Stimulated activated CD8-positive, alpha-beta memory T cell treated with anti-CD3 and anti-CD28 coated beads, Interleukin-2, amount 100 ng/mL, for 48 hours (primary cell): ENCODE measurements at places on chromosomes 7 and 10.

DNA sequence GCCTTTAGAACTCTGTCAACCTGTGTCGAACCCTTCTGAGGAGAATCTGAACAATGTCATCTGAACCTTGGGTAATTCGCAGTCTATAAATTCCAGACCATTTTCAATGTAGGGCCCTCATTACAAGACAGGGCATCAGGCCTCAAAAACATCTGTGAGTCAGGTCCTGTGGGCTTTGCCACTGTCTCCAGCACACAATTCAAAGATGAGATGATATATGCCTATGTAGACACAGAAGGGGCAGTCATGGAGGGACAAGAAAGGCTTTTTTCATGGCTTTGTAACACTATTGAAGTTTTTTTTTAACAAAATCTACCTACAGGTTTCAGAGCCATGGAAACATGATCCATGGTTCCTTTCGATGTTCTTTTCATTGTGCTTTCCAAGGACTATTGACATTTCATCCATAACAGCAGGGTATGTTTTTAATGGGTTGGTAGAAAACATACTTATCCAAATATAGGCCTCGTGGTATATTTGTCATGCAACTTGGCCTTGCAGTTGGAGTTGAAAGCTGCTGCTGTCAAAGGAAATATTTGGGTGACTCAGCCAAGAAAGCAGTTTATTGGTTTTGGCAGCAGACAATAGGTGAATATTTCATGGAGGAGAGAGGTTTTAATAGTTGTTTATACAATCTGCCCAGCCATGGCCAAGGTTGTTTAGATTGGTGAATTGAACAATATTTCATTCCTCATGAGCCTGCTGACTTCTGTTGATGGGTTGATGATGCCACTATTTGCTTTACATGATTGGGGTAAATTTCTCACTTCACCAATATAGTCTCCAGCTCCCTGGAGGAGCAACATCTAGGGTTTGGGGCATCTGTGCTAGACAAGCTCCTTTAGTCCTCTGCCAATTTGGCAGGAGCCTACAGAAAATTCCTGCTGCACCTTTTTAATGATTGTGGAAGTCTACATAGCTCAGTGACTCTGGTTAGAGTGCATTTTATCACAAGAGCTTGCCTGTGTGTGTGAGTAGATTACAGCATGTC is 158.4 kb upstream of the TMEM72 start:
- no peak for DNase-seq

- no peak for DNase-seq
These were observed 6.4 kb upstream of the CYTH3 start for GRCh38 chr7:6278749-6279310.

DNA sequence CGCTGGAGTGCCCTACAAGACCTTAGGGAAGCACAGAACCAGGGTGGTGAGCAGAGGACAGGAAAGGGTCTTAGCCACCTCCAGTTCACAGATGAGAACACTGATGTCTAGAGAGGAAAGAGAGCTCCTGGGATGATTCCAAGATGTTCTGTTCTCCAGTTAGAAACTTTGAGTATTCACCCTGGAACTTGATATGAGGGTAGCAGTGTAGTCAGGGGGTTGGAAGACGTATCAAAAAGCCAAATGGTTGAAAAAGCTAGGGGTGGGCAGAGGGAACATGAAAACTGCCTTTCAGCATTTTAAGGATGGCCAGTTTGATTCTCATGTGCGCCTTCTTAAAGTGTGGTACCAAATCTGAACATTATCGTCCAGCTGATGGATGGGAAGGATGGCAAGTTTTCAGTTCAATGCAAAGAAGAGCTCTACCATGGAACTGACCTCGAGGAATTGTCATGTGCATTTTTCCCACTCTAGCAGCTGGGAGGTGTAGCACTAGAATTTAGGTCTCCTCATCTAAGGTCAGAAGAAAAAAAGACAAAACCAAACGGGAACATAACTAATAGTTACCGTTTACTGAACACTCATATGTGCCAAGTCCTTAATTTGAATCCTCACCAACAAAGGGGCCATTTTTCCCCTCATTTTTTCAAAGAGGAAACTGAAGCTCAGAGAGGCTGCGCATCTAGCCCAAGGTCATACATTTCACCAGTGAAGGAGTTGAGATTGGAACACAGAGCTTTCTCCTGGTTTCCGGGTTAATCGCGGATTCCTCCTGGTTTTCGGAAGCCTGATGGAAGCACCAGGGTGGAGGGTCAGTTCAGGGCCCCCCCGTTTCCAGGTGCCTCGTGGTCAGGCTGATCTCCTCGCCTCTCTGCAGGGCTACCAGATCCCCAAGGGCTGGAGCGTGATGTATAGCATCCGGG is 6.0 kb upstream of the CYP26A1 start:
- DNase-seq: no peak

- DNase-seq: no peak
These were observed 182.6 kb downstream of the PON1 start for GRCh38 chr7:95141755-95142154.

- DNase-seq: no peak
These were observed 62.0 kb downstream of the MYOF start for GRCh38 chr10:93420091-93420490.

DNA sequence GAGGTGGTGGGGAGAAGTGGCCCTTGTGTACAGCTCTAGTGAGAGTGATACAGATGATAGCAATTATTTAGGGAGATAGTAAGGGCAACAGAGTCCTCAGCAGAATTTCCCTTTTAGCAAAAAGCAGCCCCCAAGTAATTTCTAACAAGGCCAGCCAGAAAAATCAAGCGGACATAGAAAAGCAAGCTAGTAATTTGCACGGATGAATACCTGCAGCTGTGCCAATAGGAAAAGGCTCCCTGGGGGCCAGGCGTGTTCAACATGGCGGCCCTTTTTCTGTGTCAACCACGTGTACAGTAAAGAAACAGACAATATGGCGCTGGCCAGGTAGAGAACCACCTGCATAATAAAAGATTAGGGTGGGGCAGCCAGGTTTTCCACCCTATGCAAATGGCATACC is 7.4 kb downstream of the MCM10 start:
- no peak for DNase-seq

- DNase-seq: no peak
These were observed 871 bp downstream of the SPOCK2 start for GRCh38 chr10:72087392-72087968.

- DNase-seq: no peak
These were observed 2.9 kb upstream of the NRAP start for GRCh38 chr10:113666682-113667252.

DNA sequence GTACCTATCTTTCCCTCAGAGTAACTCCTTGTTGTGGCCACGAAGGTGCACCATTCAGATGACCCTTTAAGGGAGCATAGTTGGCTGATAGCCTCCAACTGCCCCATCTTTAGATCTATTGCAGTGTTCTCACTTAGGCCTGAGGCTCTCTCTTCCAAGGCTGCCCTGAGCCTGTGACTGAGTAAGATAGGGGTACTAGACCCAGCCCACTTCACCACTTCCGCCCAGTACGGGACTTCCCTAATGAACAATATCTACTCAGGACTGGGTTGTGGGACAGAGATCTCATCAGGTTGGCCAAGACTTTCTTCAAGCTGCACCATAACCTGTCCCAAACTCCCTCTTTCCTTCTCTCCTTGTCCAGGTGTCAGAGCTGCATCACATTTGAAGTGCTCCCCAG is 5.7 kb upstream of the GNAI1 start:
- DNase-seq: no peak

DNA sequence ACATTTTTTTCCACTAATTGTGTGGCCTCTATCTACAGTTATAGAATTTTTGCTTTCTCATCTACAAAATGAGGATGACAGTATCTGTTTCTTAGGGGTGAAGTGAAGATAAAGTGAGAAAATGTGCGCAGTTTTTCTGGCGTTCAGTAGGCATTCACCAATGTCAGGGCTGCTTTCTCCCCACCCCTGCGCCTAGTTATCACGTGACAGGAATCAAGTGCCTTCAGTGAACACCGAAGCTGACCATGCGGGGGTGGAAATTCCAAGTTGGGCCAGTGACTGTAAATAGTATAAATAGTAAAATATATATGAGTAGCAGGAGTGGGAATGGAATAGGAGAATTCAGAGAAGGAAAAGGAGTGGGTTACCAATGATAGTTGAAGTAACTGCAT is 77.4 kb downstream of the TAF3 start:
- no peak for DNase-seq

DNA sequence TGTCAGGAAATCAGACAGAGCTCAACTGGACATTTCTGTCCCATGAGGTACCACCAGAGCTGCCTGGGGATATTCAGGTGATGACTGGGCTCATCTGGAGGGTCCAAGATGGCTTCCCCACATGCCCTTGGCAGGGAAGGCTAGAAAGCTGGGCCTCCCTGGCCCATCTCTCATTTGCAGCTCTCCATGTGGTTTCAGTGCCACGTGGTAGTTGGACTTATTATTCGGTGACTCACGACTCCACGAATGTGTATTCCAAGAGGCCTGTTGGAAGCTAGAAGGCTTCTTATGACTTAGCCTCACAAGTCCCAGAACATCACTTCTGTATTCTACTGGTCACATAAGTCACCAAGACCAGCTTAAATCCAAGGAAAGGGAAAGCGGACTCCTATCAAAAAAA is 22.8 kb downstream of the NSMCE4A start:
- DNase-seq: no peak

DNA sequence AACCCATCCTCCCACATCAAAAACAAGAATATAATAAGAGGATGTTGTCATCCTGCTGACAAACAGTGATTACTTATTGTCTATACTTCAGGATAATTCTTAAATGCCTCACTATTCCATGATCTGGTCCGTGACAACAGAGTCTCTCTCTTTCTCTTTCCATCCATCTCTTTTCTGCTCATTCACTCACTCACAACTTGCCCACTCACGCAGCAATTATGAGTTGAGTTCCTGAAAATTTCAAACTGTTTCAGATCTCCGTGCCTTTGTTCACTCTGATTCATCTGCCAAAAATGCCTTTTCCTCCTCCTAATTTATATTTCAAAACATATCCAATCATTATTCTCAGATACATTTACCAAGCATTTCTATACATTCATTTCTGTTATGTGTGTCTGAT is 1.4 kb downstream of the OR6B1 start:
- DNase-seq: no peak

- no peak for DNase-seq
These were observed 46.0 kb upstream of the CDK1 start for GRCh38 chr10:60732198-60732806.

DNA sequence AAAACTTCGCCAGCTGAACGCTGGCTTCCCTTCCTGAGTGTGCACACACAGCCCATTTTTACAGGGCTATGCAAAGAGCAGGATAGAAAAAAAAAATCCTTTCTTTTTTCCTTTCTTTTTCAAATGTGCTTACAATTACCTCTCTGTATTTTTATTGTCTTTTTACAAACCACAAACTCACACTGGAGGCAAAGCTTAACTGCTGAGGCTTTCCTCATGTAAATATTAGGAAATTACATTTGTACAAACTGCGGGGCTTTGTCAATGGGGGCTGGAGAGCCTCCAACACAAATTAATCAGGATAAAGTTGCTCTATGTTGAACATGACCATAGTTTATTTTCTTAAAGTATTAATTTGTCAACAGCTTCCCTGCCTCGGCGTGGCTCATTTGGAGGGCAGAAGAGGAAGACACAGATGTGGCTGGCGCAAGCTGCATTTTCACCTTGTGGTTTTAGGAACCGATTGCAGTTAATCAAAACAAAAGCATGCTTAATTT is 411.7 kb upstream of the MKI67 start:
- no peak for DNase-seq
